ENCODE measurements at places on chromosomes 4 and X.
A peak's percentile ranks its signal among the peaks of the same experiment; 100 is the strongest.

- no peak for DNase-seq
Measured at GRCh38 chrX:136046295-136047015, 61.2 kb downstream of the SLC9A6 start.

- DNase-seq: no peak
Measured at GRCh38 chrX:148534291-148534690, 33.9 kb downstream of the AFF2 start.

- DNase-seq: no peak
Measured at GRCh38 chr4:74822603-74823002, 28.3 kb upstream of the BTC start.

GRCh38 chrX:1466971-1467561 is 14.4 kb upstream of the ASMTL start:
- DNase-seq: no peak

GRCh38 chrX:140433582-140433981 is 71.3 kb downstream of the SOX3 start:
- no peak for DNase-seq

DNA sequence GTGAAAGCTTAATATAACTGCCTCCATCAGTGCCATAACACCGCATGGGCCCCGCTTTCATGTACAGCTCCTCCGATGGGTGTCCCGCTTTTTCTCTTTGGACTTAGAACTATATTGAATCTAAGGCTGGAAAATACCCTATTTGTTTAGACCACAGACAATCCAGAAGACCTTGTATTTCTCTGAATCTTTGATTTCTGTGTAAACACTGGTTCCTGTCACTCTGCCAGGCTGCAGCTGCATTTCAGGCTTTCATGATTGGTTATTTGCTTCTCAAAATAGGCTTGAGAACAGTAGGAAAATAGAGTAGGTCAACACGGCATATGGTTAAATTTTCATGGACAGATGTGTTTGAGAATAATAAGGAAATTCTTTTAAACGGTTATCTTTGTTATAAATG is 80.0 kb downstream of the NWD2 start:
- peak; percentile 20 for DNase-seq

DNA sequence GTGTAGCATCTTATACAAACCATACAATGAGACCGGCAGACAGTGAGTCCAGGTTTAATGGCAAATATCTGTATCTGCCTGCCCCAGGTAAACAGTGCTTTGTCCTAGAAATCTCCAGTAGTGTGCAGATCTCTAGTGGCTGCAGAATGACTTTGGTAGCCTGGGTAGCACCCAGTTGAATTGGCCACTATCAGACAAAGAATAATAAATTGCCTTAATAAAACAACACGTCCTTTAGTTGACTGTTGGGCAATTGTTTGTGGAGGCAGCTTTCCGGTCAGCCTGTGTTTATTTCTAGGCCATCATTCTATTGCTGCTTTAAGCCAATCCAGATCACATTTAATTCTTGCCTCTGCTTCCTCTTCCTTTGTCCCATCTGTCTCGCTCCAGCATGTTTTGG is 52.5 kb downstream of the SNX25 start:
- DNase-seq: no peak

- DNase-seq: no peak
Measured at GRCh38 chrX:114058988-114059418, 524.9 kb upstream of the HTR2C start.

- no peak for DNase-seq
Measured at GRCh38 chr4:107072836-107073736, 37.0 kb upstream of the DKK2 start.

DNA sequence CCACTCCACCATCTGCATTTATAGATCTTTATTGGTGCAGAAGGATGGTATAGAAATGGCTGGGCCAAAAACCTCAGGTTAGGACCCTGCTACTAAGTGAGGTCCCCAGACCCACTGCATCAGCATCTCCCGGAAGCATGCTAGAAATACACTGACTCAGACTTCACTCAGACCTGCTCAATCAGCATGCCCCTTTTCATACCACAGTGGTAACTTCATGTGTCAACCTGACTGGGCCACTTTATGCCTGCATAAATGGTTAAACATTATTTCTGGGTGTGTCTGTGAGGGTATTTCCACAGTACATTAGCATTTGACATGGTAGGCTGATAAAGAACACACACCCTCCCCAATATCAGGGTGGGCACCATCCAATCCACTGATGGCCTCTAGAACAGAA is 118.6 kb upstream of the VCX3B start:
- DNase-seq: no peak

DNA sequence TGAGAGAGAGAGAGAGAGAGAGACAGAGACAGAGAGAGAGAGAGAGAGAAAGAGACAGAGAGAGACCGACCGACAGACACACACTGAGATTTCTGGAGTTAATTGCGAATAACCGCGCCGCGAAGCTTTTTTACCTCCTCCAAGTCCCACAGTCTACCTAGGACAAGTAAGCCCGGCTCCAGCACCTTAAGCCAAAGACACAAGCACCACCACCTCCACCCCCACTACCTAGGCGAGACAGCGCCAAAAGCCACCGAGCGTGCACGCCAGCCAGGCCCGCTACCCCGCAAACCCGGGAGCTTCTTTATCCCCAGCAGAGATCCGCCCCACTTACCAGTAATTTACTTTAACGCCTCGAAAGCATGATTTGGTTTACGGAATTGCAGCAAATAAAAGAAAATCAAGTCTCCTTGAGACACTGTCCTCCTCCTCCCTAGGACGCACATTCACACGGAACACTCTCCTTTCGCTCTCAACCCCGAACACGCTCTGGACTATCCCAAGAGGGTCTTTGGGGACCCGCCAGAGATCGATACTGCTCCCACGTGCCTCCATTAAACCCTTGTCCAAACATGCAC is 649.6 kb upstream of the DIPK2B start:
- DNase-seq: no peak

GRCh38 chr4:13980317-13981310 is 353.1 kb upstream of the BOD1L1 start:
- DNase-seq: no peak

DNA sequence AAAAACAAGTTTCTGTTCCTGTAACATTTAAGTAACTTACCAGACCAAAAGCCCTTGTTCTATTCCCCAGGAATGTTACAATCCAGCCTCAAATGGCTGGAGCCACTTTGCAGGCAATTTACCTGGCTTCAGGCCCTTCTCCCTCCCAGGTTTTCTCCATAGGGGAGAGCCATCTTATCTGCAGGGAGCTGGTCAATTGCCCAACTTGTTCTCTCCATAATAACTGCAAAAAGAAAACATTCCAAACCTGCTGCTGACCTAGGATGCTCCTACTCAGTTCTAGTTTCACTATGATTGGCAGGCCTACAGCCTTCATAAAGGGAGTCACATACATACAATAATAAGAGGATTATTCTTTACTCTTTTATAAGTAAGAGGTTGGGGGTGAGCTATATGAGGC is 670.7 kb downstream of the PCDH7 start:
- no peak for DNase-seq

- no peak for DNase-seq
Measured at GRCh38 chrX:41732260-41732659, 8.3 kb downstream of the GPR82 start.

DNA sequence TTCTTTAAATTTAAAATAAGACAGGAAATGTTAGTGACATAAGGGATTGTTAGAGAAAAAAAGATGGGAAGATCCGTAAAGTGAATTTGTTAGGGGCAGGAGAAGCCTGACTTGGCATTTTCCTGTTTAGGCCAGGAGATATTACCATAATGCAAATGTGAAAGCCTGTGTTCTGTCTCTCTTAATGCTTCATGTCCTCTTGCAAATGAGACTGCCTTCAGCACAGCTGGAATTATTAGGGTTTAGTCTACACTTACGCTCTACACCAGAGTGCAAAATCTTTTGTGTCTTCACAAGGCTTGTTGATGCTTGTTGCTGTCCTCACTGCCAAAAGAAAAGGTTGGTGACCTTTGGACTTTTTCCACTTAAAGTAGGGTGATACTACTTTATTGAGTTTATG is 56.8 kb downstream of the JADE1 start:
- DNase-seq: no peak

GRCh38 chr4:77360451-77360850 is 203.4 kb downstream of the CCNG2 start:
- no peak for DNase-seq

DNA sequence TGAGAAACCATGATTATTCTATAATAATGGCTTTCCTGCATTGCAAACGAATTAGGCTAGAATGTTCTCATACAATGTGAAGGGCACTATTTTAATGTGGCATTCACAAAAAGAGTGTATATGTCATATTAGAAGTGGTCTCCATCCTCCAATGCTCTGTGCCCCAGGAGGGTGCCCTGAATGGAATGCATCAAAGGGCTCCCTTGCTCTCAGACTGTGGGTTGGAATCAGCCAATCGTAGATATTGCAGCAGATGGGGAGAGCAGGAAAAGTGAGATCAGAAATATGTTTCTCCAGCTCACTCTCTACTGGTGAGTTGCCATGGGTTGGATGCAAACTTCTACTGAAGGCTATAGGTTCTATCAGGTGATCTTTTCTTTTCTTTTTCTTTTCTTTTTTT is 11.9 kb upstream of the NSUN7 start:
- no peak for DNase-seq

DNA sequence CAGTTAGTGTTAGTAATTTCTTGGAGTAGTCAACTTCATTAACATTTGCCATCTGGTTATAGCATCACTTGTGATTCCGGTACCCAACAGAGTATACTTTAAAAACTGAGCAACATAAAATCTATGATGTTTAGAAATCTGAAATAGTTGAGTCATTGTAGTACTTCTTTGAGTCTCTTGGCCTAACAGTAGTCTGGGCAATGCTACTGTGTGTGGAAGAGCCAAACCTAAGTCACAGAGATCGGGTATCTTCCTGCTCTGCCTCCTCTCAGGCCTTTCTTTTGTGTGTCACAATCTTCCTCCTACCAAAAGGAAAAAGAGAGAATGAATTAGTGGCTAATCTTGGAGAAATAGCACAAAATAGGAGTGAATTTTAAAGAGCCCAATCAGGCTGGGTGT is 25.5 kb downstream of the DCUN1D4 start:
- no peak for DNase-seq

GRCh38 chrX:42624524-42624923 is 153.4 kb downstream of the PPP1R2C start:
- DNase-seq: no peak

GRCh38 chrX:115642895-115643530 is 82.0 kb downstream of the PLS3 start:
- DNase-seq: peak; percentile 20

GRCh38 chr4:157803845-157804521 is 368.8 kb downstream of the GASK1B start:
- no peak for DNase-seq

GRCh38 chr4:152106113-152106763 is 345.4 kb upstream of the GATB start:
- DNase-seq: no peak

DNA sequence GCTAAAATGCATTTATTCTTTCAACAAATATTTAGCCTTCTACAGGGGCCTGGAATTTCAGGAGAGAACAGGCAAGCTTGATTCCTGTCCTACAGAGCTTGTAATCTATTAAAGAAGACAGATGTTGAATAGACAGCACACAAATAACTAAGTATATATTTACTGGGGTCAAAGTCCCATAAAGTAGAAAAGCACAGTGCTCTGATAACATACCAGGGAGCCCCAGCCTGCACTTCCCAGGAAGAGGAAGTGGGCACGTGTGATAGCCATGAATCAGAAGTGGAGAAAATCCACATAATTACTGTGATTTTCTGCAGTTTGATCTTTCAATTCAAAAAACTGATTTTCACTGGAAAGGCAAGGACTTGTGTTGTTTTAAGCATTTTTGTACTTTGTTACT is 129.1 kb downstream of the EGF start:
- no peak for DNase-seq

DNA sequence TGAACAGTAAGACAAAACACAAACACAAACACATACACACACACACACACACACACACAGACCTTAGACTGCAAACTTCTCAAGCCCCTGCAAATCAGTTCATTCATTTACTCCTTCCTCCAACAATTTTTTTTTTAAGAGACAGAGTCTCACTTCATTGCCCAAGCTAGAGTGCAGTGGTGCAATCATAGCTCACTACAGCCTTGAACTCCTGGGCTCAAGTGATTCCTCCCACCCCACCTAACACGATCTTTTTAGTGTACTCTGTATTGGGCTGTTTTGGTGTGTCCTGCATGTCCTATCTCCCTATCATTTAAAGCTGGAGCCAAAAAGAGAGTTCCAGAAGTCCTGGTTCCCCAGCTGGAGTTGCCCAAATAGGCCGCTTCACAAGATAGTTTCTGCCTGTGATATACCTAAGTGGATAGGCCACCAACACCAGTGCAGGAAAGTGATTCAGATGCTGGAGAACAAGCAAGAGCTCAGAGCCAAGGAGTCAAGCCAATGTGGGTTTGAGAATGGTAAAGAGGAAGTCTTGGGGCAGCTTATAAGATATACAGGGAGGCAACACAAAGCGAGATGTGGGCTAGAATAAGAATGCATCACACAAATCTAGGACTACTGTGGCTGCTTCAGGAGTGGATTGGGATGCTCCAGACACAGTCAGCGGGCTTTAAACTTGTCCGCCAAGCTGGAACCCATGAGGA is 85.4 kb upstream of the RAPGEF2 start:
- no peak for DNase-seq

GRCh38 chrX:10620121-10620699 is at the start of gene MID1:
Gene MID1 (minus strand): TSS chrX:10620585. CDS start chrX:10567547, 53,038 bp downstream.
- peak; percentile 25 for DNase-seq

- DNase-seq: no peak
Measured at GRCh38 chr4:169675825-169676224, 55.4 kb downstream of the CLCN3 start.

- DNase-seq: peak; percentile 53
Measured at GRCh38 chrX:107673933-107674479, 45.7 kb downstream of the PRPS1 start.

- no peak for DNase-seq
Measured at GRCh38 chrX:63927848-63928247, 142.8 kb upstream of the ARHGEF9 start.

GRCh38 chr4:85697854-85698253 is 222.9 kb downstream of the ARHGAP24 start:
- DNase-seq: no peak

DNA sequence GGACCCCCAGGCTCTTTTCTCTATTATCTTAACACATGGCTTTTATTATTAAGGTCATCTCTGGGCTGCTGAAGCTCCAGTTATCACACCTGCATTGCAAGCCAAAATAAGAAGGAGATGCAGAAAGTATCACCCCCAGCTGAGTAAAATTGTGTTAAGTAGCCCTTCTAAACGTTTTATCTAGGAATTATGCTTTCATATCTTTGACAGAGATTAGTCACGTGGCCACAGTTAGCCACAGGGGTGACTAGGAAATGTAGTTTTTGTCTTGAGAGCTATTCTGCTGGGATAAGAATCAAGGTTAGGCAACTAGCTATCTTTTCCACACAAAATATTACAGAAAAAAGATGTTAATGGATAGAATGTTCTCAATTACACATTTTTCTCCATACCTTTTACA is 102.1 kb downstream of the ANXA3 start:
- no peak for DNase-seq

GRCh38 chr4:159765382-159765781 is 662.5 kb downstream of the RAPGEF2 start:
- DNase-seq: no peak

GRCh38 chr4:103201253-103201652 is 3.1 kb upstream of the CENPE start:
- no peak for DNase-seq

GRCh38 chr4:85676050-85676425 is 201.1 kb downstream of the ARHGAP24 start:
- peak; percentile 52 for DNase-seq

GRCh38 chr4:8191136-8191747 is 7.8 kb upstream of the SH3TC1 start:
- peak; percentile 8 for DNase-seq

GRCh38 chrX:23493941-23494374 is 159.3 kb downstream of the PTCHD1 start:
- no peak for DNase-seq

- no peak for DNase-seq
Measured at GRCh38 chrX:84876876-84877275, 126.8 kb upstream of the APOOL start.
